ENCODE measurements at places on chromosomes 4 and X.
A peak's percentile ranks its signal among the peaks of the same experiment; 100 is the strongest.

GRCh38 chrX:22987452-22987851 lies 12.3 kb upstream of the DDX53 start:
- H3K36me3 ChIP-seq, result no peaks in the 10 kb centered on the region
- no peaks in the 10 kb centered on the region for H3K27me3 ChIP-seq
- no peak overlapping the region for H3K4me3 ChIP-seq
- H3K27ac ChIP-seq, result no peak overlapping the region
- no peaks in the 10 kb centered on the region for H3K4me1 ChIP-seq
- no peak for DNase-seq

GRCh38 chr4:8221985-8222384 lies 22.9 kb downstream of the SH3TC1 start:
- H3K36me3 ChIP-seq, result peaks cover 84% of the 10 kb centered on the region
- H3K4me3 ChIP-seq, result no peak overlapping the region
- no peaks in the 10 kb centered on the region for H3K27me3 ChIP-seq
- peak overlapping the region; percentile 51 for H3K27ac ChIP-seq
- DNase-seq, result no peak

- no peak overlapping the region for H3K27ac ChIP-seq
- no peak overlapping the region for H3K4me3 ChIP-seq
- H3K4me1 ChIP-seq, result no peaks in the 10 kb centered on the region
- H3K36me3 ChIP-seq, result no peaks in the 10 kb centered on the region
Measured at GRCh38 chr4:169906104-169906503, 120.1 kb downstream of the MFAP3L start.

DNA sequence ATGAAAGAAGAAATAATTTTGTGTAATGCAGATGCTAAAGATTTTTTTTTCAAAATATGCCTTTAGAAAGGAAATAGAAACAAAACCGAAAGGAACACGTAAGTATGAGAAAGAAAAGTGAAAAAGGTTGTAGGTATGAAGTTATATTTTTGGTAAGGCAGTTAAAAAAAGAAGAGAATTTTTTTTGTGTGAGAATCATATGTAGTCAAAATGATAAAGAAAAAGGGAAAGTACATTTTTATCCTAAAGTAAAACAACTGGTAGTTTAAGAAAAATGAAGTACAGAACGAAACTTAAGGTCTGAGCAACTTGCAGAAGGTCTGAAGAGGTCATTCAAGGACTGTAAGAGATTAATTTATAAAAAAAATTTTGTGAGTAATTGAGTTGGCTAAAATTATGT lies 164.0 kb upstream of the TRAM1L1 start:
- H3K27ac ChIP-seq, result no peak overlapping the region
- no peaks in the 10 kb centered on the region for H3K4me1 ChIP-seq
- no peak overlapping the region for H3K4me3 ChIP-seq
- no peak for DNase-seq
- no peaks in the 10 kb centered on the region for H3K36me3 ChIP-seq
- H3K27me3 ChIP-seq, result no peaks in the 10 kb centered on the region

DNA sequence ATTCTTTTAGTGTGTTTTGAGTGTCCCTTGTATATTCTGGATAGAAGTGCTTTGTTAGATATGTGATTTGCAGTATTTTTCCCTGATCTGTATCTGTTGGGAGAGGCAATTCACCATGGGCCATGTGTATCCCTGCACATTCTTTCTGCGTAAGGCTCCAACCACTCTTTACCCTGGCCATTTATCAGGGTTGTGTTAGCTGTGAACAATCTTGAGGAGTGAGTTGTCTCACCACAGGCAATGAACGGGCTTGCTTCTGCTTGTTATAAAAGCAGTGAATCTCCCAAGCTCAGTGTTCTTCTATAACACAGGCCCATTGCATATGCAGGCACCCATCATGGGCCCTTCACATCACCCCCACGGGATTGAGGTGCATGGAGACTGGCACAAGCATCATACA lies 18.9 kb upstream of the SMIM10 start:
- H3K4me1 ChIP-seq, result no peaks in the 10 kb centered on the region
- no peak for DNase-seq
- no peak overlapping the region for H3K27ac ChIP-seq
- H3K36me3 ChIP-seq, result no peaks in the 10 kb centered on the region
- no peak overlapping the region for H3K4me3 ChIP-seq
- H3K27me3 ChIP-seq, result no peaks in the 10 kb centered on the region
